ENCODE measurements at places on chromosomes 11 and 22.

- DNase-seq = no peak
These were observed 5.6 kb downstream of the TPBGL start for GRCh38 chr11:75246006-75246670.

DNA sequence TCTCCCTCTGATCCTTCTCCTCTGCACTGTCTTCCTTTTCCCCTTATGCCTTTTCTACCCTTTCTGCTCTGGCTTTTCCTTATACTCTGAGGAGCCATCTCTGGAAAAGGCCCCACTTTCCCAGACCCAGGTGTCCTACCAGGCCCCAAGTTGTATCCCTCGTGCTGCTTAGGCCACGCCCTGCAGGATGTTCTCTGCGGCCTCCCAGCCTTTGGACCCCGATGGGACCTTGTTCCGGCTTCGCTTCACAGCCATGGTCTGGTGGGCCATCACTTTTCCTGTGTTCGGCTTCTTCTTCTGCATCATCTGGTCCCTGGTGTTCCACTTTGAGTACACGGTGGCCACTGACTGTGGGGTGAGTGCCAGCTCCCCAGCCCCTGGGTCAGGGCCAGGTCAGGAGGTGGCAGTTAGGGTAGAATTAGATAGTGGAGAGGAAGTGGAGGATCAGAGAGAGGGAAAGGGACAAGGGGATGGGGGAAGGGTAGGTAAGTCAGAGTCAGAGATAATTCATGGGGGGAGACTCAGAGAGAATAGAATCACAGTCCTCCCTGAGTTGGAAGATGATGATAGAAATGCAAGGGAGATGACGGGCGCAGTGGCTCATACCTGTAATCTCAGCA is 8.9 kb downstream of the PGAP2 start:
- no peak for DNase-seq

DNA sequence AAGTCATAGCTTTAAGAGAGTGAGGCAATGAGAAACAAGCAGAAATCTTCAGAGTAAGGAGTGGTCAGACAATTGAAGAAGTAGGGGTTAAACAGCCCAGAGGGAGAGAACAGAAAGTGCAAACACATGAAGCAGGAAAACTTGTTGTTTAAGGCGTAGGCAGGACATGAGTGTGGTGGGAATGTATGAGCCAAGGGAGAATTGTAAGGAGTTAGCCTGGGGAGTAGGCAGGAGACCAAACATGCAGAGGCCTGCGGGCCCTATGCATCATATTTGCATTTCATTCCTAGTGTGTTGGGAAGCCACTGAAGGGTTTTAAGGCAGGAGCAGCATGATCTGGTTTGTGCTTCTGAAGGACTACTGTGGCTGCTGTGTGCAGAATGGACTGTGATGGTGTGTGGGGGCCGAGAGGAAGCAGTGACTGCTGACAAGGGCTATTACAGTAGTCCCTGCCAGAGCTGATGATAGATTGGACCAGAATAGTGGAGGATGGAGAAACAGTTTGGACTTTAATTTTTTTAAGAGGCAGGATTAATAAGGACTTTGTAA is 179.9 kb upstream of the C11orf87 start:
- DNase-seq = no peak

DNA sequence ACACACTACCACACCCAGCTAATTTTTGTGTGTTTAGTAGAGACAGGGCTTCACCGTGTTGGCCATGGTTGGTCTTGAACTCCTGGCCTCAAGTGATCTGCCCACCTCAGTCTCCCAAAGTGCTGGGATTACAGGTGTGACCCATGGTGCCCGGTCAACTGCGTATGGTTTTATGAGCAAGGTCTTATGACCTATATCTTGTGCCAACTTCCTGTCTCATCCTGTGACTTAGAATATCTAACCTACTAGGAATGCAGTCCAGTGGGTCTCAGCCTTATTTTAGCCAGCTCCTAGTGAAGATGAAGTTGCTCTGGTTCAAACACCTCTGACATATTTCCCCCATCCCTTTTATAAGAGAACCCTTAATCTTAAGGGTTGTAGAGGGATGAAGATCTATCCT is 66.1 kb upstream of the OR5AN1 start:
- DNase-seq = no peak

All from GM18507 (cell line).